ENCODE measurements at places on chromosomes 12 and 14.
A peak's percentile ranks its signal among the peaks of the same experiment; 100 is the strongest.

DNA sequence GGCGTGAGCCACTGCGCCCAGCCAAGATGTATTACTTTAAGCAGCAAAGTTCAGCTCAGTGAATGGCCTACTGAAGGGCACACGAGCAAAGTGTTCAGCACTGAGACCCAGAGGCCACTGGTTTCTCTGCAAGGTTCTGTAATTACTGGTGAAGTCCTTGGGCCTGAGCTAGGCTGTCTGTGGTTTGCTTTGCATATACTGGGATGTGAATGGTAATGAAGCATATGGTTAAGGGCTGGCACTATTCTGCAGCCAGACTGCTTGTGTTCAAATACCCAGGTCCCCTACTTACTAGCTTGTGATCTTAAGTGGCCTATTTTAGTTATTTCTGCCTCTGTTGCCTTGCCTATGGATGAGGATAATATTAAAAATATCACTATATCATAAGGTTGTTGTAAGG, 72.0 kb downstream of the LLPH start:
- no peak for DNase-seq

DNA sequence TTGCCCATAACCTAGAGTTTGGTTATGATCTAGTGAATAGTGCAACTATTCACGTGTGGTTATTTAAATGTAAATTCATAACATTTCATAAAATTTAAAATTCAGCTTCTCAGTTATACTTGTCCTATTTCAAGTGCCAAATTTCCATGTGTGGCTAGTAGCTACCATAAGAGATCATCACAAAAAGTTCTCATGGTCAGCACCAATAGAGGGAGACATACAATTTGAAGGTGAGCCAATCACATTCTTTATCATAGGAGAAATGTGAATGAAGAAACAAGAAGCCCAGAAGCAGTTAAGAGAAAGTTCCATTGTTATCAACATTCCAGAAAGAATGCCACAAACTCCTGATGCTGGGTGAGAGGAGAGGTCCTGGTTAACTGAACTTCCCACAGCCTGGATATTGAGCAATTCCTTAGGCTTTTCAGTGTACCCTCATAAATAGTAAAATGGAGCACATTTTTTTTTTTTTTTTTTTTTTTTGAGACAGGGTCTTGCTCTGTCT, 892.9 kb upstream of the USP15 start:
- DNase-seq, result no peak

- no peak for DNase-seq
These were observed 805 bp downstream of the MYH7 start for GRCh38 chr14:23434488-23435222.

- DNase-seq, result no peak
These were observed 76.4 kb downstream of the SUSD6 start for GRCh38 chr14:69687606-69688298.

GRCh38 chr14:61997161-61997560, 234.9 kb downstream of the SNAPC1 start:
- DNase-seq, result peak; percentile 64

DNA sequence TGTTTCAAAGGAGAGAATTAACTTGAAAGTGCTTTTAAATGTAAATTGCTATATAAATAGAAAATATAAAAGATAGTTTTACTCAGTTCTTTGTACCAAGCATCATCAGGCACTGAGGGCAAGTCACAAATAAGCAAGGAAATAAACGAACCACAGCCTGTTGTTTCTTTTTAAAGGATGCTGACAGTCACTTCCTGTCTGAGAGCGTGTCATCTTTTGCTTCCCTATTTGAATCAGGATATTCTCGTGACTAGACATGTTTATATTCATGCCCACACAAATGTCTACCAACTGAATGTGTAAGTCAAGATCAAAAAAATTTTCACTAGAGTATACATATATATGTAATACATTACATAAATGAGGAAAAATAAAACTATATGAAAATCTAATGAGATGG, 31.4 kb upstream of the SLC2A13 start:
- peak; percentile 9 for DNase-seq

- DNase-seq, result no peak
These were observed 42.4 kb downstream of the CACNA2D4 start for GRCh38 chr12:1876086-1876485.

GRCh38 chr12:15289192-15289591, 33.1 kb upstream of the PTPRO start:
- peak; percentile 2 for DNase-seq

GRCh38 chr12:124434951-124435805, 132.2 kb downstream of the NCOR2 start:
- no peak for DNase-seq

DNA sequence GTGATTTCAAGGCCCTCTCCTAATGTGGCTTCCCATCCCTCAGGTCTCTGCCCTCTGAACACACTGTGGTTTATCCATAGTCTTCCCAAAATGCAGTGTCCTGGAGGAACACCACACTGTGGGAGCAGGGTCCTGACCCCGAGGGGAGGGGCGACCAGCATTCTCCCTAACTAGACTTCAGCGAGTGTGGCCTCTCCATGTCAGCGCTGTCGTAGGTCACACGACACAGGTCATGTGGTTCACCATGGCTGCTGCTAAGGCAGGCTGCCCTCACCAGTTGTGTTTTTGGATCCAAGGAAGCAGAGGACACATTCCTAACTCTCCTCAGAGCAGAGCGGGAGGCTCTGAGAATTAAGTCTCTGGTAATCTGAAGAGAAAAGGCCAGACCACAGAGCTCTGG, 50.5 kb downstream of the SSH1 start:
- no peak for DNase-seq

GRCh38 chr14:61726778-61727658, 31.7 kb downstream of the HIF1A start:
- no peak for DNase-seq

DNA sequence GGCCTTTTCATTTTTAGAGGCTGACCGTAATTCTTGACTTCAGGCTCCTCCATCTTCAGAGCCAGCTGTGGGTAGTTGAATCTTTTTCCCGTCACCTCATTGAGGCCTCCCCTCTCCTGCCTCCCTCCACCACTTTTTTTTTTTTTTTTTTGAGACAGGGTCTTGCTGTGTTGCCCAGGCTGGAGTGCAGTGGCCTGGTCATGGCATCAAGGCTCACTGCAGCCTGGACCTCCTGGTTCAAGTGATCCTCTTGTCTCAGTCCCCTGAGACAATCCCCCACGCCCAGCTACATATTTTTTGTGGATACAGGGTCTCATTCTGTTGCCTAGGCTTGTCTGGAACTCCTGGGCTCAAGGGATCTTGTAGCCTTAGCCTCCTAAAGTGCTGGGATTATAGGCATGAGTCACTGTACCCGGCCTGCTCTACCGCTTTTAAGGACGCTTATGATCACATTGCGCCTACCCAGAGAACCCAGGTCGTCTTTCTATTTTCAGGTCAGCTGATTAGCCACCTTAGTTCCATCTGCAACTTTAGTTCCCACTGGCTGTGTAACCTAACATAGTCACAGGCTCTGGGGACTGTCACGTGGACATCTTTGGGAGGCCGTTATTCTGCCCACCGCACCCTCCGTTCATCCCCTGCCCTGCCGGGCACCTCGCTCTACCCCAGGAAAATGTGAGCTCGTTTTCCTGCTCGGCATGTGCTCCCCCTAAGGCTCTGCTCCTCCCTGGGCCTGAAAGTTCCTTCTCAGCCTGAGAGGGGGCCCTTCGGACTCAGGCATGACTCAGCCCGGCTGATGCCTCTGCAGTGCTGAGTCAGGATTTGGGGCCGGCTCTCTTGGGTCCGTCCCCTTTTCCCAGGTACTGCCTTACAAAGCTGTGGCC, 13.4 kb downstream of the TNFAIP2 start:
- DNase-seq, result peak; percentile 80

GRCh38 chr14:94509356-94509755, at the start of gene SERPINA12:
TSS of gene SERPINA12 (minus strand) at chr14:94509469. CDS start at chr14:94498397, 11,072 bp downstream.
- no peak for DNase-seq

DNA sequence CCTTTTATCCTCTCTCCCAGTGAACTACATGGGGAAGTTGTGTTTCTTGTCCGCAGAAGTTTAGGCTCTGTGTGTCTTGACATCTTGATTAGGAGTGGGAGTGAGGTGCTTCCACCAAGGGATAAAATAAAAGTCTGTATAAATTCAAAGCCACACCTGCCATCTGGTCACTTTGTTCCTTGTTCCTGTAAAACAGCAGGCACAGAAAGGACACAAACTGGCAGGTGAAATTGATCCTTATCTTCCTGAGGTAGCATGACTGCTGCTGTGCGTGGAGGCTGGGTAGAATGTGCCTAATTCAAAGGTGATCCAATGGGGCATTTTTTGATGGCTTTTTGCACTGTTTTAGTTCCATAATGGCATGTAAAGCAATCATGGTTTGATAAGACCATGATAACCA, 104.3 kb upstream of the KITLG start:
- DNase-seq, result no peak

DNA sequence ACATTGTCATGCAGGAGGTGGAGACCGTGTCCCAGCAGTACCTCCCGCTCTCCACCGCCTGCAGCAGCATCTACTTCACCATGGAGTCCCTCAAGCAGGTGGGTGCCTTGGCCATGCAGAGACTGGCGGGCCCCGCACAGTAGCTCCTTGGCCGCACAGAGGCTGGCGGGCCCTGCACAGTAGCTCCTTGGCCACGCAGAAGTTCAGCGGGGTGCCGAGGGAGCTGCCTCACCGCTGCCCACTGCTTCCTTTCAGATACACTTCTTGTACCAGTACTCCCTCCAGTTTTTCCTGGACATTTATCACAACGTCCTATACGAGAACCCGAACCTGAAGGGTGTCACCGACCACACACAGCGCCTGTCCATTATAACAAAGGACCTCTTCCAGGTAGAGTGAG, 47.7 kb downstream of the HSP90AA1 start:
- DNase-seq, result no peak

GRCh38 chr12:82314406-82314892, 43.7 kb downstream of the CCDC59 start:
- peak; percentile 28 for DNase-seq

- DNase-seq, result no peak
These were observed 1387.5 kb downstream of the LRFN5 start for GRCh38 chr14:42994051-42994736.

DNA sequence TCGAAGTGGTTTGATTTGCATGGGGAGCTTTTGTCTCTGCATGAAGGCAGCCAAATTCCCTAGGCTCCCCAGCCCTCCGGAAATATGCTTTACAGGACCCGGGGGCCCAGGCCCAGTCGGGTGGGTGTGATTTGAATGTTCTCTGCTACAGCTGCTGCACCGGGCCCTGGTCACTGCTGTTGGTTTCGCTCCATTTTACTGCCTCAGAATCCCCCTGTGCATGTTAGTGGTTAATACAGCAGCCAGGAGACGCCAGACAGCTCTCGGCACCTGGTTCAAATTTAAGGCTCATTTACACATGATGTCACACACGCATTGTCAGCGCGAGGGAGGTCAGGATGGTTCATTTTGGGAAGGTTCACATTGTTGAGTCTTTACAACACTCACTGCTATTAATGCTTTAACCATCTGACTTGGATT, 99.6 kb downstream of the SLC38A6 start:
- DNase-seq, result no peak

- DNase-seq, result no peak
These were observed 45.5 kb downstream of the PRIMA1 start for GRCh38 chr14:93742761-93743160.

- peak; percentile 30 for DNase-seq
These were observed 65.6 kb upstream of the ZDHHC17 start for GRCh38 chr12:76698316-76698715.

- DNase-seq, result peak; percentile 28
These were observed 181.0 kb upstream of the RGS6 start for GRCh38 chr14:71751264-71751663.

DNA sequence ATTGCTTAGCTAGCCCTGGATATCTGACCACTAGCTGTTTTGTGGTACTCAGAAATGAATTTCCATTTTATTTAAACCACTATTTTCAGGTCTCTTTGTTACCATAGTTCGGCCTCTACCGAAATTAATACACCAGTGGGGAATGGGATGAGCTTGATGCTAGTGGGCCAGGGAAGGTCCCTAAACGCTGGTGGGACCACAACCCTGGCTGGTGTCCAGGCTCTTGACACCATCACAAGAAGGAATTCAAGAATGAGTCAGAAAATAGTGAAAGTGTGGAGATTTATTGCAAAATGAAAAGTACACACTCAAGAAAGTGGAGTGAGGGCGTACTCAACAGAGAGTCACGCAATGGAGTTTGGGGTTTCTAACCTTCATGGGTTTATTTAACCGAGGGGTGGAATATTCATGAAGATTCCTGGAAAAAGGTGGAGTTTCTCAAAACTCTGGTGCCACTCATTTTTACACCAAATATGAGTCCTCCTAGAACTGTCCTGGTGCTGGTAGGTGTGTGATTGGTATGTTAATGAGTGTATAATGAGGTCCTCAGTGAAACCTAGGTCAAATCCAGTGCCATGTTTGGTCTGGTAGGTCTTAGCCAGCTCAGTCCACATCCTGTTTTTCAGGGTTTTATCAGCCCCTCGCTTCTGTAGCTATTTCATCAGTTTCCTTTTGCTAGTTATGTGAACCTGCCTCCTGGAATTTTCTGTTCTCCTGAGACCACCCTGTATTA, 38.9 kb upstream of the LRP6 start:
- DNase-seq, result no peak

DNA sequence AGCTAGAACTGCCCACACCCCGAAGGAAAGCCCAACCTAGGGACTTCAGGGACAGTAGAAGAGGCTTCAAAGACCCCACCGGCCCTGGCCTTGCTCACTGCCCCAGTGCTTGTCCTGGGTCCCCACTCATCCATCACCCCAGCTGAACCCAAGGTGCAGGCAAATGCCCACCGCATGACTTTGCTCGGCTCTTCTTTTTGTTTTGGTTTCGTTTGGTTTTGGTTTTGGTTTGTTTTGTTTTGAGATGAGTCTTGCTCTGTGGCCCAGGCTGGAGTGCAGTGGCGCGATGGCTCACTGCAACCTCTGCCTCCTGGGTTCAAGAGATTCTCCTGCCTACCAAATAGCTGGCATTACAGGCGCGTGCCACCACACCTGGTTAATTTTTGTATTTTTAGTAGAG, 9.0 kb downstream of the CCDC85C start:
- peak; percentile 20 for DNase-seq

DNA sequence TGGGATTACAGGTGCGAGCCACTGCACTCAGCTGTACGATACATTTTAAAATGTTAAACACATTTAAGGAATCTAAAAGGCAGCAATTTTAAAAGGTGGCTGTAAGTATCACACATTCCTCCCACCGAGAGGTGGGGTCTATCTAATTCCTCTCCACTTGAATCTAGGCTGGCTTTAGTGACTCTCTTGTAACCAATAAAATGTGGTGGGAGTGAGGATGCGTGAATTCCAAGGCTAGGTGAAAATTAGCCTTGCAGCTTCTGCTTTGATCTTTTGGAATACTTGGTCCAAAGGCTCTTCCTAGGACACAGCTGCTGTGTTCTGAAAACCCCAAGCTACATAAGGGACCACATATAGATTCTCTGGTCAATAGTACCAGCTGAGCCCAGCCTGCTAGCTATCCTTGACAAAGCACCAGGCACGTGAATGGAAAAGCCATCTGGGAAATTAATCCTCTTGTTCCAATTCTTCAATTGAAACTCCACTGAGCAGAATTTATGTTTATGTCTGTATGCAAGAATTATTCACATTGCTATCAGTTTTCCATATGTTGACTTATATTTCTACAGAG, 8.8 kb upstream of the GPRC5D start:
- DNase-seq, result no peak

DNA sequence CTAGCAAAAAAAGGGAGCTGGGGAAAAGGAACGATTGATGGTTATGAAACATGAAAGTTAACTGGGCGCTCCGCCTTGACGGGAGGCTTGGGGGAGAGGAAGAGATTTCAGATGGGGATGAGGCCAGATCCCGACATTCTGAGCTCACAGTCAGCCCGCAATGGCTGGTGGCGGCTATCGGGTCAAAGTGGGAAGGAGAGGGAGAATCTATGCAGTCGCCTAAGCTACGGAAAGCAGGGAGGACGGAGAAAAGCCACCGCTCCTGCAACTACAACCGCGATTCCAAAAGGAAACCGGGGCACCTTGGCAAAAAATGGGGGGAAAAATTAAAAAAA, 502 bp downstream of the MPHOSPH9 start:
- no peak for DNase-seq

Data from kidney tubule cell (primary cell).